Natural killer cell treated with Interleukin-12 subunit alpha and Interleukin-12 subunit beta and Interleukin-15 and Interleukin-18, amount 100 ng/mL, for 72 hours (primary cell): ENCODE measurements at places on chromosomes 16 and 17. TPM values are rescaled to one million over a fixed set of nuclear protein-coding genes. Genes with fewer than 3 reads are reported as not detected.

The ACSM2A gene
- not detected for total RNA-seq

DNA sequence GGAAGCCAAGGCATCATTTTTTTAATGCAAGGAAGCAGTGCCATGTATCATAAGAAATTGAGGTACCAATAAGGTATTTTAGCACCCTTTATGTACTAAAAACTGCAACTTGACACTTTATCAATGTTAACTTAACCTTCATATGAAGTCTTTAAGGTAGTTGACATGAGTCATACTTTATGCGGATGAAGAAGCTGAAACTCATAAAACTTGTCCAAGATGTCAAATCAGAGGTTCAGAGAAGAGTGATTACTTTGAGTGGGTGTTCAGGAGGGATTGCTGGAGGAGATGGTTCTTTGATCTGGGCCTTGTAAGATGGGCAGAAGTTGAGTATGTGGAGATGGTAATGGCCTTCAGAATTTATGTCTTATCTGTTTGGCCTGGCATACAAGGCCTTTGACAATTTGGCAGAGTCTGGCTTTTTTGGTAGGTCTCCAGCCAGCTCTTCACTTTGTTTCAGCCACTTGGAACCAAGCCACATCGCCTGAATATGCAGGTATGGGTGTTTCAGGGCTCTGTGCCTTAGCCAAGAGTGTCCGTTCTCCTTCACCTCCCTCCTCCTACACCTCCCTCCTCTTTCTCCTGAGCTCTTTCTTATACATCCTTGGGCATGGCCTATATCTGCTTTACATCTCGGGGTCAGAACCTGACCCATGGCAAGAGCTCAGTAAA is 23.7 kb downstream of the YPEL2 start:
- DNase-seq: no peak

GRCh38 chr17:75370286-75370915 is 35.1 kb downstream of the GRB2 start:
- no peak for DNase-seq

DNA sequence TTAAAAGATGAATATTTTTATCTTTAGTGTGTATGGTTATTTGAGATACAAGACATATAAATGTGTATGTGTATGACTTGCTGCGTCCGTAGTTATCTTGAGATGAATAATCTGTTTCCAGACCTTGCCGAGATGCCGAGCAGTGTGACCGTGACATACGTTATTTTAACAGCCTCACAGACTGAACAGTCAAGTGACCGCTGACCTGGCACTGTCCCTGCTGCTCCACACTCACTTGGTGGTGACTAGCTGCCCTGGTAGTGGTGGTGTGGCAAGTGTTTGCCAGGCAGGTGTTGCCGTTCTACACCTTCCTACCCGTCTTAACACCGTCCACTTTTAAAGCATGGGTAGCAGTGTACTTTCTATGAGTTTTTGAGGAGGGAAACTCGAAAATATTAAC is 5.0 kb downstream of the ZC3H18 start:
- no peak for DNase-seq

GRCh38 chr16:7675628-7676027 is 343.0 kb downstream of the RBFOX1 start:
- no peak for DNase-seq

The MPO gene
- total RNA-seq: not detected

DNA sequence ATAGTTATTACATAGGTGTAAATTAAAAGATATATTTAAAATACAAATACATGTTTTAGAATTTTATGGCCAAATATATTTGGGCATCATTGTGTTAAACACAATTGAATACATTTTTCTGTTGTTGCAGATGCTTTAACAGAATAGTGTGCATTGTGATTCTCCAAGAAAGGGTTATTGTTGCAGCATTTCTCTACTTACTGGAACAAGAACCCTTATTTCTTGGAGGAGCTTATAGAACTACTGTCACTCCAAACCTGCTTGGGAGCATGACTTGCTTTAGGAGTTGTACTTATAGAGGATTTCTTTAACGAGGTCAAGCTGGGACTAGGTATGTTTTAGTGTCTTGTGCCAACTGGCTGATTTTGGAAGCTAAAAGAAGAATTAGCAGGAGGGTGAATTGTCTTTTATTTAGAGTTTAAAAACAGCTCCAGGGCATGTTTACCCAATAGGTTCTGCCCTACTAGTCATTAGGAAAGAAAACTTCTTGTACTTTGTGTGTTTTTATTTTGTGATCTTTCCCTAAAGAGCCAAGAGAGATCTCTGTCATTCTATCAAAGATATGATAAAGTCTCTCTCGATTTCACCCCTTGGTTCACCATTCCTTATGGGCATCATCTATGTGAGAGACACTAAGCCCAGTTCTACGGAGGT is 279.8 kb upstream of the SALL1 start:
- no peak for DNase-seq

The KRT20 gene
- total RNA-seq: not detected

The TBC1D26 gene
- total RNA-seq: not detected

DNA sequence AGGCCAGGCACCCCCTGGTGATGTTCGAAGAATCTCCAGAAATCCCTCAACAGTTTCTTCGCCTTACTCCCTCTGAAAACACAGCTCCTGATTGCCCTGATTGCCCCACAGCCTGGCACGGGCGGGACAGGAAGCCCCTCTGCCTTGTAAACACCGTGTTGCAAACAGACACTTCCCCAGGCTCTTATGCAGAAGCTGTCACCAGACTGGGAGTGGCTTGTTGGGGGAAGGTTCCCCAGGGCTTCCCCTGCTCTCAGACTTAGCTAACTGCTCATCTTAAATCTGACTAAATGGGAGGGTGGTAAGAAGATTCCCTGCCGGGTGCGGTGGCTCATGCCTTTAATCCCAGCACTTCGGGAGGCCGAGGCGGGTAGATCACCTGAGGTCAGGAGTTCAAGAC is 11.2 kb downstream of the PIK3R5 start:
- peak; percentile 89 for DNase-seq

The RBL2 gene
- total RNA-seq: 45.0 TPM

The SECTM1 gene
- total RNA-seq: not detected

DNA sequence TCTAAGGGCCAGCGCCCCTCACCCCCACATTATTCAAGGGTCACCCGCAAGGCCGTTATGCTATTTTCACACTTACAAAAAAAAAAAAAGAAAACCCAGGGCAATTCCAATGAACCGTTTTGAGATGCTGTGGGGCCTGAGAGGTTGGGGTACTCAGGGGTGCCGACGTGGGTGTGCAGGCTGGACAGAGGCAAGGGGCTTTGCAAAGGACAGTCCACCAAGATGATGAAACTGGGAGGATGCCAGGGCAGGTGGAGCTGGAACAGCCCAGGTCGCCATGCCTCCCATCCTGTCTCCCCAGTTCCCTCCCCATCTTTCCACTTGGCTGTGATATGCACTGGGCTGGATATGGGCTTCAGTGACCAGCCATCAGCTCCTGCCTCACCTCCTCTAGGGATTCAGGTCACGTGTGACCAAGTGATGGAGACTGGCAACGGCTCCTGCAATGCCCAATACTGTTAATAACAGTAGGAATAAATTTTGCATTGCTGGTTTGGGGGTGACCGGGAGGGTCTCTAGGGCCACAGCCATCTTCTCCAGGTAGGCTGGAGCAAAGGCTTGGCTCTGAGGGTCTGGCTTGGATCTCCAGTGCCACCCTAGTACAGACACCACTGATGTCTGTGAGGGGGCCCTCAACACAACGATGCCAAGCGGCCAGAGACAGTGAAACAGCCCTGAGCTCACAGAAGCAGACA is 151.3 kb upstream of the TNRC6C start:
- DNase-seq: no peak

- DNase-seq: no peak
Measured at GRCh38 chr16:71536752-71537499, 10.7 kb downstream of the CHST4 start.

The CLEC19A gene
- total RNA-seq: not detected

The MMP15 gene
- total RNA-seq: not detected

DNA sequence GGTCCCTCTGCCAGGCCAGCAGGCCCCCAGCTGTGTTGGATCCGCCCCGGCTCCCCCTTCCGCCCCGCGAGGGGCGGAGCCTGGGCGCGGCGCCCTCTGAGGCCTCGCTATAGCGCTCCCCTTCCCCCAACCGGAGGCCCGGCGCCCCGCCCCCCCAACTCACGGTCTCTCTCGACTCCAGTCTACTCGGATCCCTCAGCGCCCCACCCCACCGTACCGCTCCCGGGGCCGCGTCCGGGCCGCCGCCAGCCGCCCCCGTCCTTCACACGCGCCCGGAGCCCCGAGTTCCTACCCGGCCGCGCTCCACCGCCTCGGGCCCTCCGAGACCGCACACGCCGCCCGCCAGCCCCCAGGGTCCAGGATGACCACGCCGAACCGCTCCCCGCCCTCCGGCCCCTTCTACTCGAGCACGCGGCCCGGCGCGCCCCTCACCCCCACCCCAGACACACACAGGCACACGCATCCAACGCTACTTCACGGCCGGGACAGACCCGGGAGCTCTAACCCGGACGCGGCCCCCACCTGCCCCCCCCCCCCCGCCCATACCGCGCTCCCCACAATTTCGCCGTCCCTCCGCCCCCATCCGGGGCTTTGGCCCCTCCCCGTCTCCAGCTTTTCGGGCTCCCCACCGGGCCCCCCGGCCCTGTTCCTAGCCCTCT is 1.4 kb downstream of the PHF23 start:
- peak; percentile 90 for DNase-seq

GRCh38 chr16:88599092-88599733 is 29.0 kb downstream of the ZC3H18 start:
- no peak for DNase-seq

DNA sequence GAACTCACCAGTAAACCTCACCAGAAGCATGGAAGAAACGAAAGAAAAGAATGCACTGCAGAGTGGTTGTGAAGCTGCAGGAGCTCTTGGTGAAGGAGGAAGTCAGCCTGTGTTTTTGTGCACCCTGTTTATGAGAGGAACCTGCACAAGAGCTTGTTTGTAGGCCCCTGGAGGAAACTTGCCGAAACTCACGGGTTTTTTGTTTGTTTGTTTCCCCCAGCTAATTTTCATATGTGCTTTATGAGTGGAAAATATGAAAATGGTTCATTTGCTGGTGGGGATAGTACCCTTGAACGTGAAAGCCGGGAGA is 222.7 kb downstream of the C16orf95 start:
- DNase-seq: no peak

DNA sequence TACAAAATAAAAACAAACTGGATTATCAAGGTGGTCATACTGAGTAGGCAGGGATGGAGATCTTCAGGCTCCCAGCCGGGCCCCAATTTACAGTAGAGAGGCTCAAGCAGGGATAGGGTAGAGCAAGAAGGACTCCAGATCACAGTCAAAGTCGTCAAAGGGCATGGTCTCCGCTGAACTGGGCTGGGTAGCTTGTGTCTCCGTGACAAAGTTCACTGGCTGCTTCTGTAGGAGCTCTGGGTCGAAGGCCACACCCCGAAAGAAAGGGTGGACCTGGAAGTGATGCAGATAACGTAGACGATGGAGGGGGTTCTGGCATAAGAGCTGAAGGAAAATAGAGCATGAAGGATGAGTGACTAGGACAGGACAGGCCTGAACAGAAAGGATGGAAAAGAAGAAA is 3.6 kb downstream of the RSKR start:
- DNase-seq: no peak

DNA sequence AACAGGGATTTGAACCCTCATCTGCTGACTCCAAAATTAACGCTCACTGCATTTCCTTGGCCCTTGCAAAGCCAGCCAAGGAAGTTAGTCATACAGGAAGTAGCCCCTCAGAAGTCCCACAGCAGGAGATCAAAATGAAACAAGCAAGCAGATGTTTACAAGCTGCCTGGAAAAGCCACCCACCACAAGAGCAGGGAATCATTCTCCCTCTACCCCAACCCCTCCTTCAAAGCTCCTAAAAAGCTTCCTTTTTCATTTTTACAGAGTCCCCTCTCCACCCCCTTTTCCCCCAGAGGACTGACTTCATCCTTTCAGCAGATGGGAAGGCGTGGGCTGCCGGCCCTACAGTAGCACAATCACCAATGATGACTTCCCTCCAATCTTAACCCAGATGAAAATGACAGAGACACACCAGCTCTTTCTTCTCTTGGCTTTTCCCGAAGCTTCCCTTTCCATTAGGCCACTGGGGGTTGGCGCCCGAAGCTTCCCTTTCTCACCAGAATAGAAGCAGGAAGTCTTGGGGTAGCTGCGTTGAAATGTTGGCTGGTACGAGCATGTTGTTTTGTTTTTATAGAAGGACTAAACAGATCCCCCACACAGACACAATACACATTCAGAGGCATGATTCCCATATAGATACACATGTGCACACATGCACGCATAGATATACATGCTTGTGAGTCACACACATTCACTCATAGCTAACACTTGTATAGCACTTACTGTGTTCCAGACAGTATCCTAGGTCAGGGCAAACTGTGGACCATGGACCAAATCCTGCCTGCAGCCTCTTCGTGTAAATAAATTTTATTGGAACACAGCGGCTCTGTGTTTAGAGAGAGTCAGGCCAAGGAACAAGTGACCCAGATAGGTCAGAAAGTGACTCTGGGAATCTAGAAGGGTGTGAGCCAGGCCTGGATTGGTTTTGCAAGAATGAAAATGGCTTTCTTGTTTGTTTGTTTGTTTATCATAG is 17.4 kb downstream of the ITPRIPL2 start:
- DNase-seq: no peak

DNA sequence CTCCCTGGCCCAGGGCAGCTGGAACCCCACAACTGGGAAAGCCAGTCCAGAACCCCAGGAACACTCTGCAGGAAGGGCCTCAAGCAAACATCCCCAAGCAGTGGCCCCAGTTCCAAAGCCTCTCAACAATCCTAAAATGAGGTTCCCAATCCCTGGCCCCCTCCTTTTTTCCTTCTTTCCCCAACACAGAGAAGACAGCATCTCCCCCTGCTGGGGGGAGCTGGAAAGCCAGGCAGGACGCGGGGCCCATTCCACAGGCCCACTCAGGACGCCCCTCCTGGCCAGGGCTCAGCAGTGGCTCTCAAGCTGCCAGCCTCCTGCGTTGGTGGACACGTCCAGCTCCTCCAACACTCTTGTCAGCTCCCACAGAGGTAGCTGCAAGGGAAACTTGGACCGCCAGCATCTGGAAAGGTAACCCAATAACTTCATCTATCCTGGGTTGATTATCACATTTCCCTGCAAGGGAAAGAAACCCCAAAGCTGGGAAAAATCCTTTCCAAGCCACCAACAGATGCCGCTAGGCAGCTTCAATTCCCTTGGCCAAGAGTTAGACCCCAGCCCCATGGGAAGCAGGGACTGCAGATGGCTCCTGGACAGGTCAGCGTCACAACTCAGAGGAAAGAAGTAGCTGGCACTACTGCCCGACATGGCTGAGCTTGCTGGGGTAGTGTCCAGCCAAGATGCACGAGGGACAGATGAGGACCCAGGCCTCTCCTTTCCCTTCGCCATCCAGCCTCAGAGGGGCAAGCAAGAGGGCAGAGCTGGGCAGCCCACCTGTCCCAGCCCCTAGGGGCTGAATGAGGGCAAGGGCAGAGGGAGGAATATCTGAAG is 7.6 kb downstream of the HDAC5 start:
- no peak for DNase-seq

DNA sequence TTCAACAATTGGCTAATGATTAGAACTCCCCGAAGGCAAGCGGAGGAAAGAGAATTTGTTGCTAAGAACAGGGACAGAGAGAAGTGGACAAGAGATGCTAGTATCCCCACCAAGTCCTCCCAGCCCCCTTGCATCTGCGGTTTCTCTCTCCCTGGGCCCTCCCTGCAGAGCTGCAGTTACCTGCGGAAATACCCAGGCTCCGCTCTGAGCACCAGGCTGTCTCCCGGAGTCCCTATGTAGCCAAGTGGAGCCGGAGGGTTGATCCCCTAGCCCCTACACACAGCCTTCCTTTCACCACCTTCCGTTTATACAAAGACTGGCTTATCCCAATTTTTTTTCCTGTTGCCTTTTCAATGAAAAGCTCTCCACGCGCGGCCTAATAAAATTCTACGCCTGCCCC is 834.4 kb downstream of the KCNJ2 start:
- DNase-seq: no peak

- DNase-seq: no peak
Measured at GRCh38 chr16:82059983-82060421, 24.9 kb downstream of the HSD17B2 start.
